ENCODE measurements at places on chromosomes 3 and 15.

DNA sequence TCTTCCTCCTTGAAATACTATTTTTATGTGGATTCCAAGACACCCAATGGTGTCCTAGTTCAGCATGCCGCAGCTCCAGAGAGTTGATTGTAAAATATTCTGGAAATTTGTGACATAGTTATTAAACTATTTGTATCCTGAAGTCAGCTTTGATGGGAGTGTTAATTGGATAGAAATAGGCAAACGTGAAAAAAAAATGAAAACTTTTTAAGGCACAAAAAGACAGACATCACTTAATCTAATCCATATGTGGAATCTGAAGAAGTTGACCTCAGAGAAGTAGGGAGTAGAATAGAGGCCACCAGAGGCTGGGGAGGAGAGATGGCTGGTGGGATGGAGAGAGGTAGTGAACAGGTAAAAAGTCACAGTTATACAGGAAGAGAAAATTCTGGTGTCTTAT lies 704.2 kb downstream of the ROBO1 start:
- DNase-seq = no peak

GRCh38 chr3:177778633-177779032 lies 581.4 kb upstream of the TBL1XR1 start:
- no peak for DNase-seq

- DNase-seq = no peak
These were observed 131.0 kb downstream of the PDZRN3 start for GRCh38 chr3:73493543-73494308.

DNA sequence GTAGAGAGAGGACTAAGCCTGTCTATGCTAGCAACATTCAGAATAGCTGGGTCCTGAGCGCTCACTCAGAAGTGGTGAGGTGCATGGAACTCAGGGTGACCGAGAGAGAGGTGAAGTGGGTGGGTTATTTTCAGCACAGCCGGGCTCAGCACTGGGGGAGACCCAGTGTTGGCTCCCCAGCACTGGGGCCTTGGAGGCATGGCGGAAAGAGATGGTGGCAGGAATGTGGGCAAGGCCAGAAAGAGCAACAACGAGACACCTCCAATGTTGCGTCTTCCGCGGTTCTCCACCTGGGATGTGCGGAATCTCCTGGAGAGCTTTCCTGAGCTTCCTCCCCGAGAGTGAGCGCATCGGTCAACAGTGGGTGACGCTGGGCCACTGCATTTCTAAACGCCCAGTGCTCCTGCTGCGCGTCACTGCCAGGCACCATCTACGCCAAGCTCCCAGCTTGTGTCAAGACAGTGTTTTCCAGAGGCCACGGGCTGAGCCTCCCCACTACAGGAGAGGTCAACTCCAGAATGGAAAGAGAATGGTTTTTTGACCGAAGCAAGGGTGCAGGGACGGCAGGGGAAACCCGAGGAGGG lies 148.4 kb downstream of the ADAMTS17 start:
- DNase-seq = no peak
